Vein endothelial cell (primary cell): ENCODE measurements at places on chromosomes 13 and 19. TPM values are rescaled to one million over a fixed set of nuclear protein-coding genes. Genes with fewer than 3 reads are reported as not detected.

TMC4 gene
- total RNA-seq, result not detected in 2 replicates

ATP4A gene
- not detected in 2 replicates for total RNA-seq

GZMM gene
- not detected in 2 replicates for total RNA-seq

SH2D3A gene
- 0.29 and 2.9 TPM in 2 replicates for total RNA-seq

MPV17L2 gene
- total RNA-seq, result 12.1 and 12.7 TPM in 2 replicates
